ENCODE measurements at places on chromosomes 1 and 21.

DNA sequence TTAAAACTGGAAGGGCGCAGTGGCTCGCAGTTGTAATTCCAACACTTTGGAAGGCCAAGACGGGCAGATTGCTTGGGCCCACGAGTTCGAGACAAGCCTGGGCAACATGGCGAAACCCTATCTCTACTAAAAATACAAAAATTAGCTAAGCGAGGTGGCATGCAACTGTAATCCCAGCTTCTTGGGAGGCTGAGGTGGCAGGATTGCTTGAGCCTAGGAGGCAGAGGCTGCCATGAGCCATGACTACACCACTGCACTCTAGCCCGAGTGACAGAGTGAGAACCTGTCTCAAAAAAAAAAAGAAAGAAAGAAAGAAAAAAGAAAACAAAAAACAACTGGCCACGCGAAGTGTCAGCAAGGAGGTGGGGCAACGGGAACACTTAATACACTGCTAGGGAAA lies 6.3 kb downstream of the UBE2G2 start:
- DNase-seq = no peak

DNA sequence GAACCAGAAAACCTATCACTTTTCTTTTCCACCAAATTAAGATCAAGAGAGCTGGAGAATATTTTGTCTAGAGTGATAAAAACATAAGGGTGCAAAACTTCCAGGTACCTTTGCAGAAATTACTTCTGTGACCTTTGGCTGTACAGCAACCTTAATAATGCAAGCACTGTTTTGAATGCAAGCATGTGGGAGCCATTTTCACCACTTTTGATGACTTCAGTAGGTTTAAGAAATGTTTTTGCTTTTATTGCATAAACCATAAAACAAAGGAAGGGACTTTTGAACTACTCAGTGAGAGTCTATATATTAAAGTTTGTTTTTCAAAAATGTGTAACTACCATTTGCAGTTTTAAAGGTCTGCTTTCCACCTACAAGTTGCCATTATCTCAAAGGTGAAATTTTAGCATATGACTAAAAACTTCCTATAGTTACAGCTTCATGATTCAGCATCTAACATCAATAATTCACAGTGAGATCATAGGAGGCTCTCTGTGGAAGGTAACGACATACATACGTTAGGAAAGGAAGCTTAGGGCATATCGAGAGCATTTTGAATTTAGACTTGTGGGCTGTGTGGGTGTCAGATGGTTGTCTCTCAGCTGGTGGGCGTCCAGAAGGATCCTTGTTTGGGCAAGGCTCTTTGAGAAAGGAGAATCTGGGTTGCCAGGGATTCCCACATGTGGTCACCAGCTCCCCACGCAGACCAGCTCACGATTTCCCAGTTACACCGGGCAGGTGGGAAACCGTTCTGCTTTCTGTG lies 1.1 kb upstream of the GADD45A start:
- no peak for DNase-seq

DNA sequence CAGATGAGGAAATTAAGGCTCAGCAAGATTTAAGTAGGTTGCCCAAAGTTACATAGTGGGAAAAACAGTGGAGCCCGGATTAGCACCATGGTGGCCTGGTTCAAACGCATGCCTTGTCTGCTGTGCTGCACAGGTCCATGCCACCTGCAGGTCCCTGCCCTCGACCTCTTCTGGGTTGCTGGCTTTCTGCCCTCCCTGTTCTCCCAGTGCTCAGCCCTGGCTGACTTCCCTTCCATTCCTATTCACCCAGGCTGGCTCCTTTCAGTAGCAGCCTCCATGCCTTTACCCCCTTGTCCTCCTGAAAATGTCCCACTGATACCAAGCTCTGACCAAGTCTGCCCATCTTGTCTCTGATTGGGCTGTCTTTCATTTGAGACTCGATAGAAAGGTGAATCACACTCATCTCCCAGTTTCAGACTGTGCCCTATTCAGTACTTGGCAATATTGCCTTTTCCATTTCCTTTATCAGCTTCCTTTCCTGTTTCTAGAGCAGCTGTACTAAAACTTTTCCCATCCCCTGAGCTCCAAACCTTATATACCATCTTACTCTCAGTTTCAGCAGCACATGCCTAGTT lies 75.8 kb downstream of the ST3GAL3 start:
- DNase-seq = no peak

DNA sequence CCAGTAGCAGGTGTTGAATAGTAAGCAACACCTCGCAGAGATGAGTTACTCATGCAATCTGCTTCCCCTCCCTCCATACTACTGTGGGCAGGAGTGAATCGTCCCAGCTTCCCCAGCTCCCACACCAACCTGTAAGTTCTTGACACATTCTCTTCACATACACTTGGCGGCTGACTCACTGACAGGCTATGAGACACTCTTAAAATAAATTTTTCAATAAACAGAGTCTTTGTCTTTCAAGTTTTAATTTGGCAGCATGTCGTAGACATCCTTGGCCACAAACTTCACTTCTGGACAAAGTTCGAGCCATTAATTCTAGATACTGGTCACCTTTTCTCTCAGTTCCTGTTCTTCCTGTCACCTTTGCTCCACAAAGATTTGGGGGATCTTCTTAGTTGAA lies 290.7 kb downstream of the TM2D1 start:
- DNase-seq = no peak

DNA sequence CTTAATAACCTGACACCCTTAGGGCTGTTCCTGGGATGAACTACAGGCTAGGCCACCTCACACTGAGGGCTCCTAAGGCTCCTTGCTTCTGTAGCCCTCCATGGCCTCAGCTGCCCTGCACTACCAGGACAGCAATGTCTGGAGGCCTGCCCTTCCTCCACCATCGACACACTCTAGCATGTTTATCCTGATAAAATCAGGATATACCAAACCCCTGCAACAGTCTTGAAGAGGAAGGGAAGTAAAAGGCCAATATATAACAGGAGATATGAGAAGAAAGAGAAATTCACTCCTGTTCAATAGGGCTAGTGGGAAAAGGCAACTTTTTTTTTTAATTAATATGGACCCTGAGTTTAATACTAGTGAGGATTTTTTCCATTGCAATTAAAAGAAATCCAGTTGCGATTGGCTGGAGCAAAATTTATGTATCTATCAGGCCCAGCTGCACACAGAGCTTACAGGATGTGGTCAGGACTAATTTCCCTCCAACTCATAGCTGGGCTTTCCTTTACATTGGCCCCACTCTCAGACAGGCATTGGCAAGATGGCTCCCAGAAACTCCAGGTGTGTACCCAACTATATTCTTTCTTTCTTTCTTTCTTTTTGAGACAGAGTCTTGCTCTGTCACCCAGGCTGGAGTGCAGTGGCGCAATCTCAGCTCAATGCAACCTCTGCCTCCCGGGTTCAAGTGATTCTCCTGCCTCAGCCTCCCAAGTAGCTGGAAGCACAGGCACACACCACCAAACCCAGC lies 13.5 kb upstream of the ATP2B4 start:
- no peak for DNase-seq

- no peak for DNase-seq
These were observed 49.7 kb downstream of the AHDC1 start for GRCh38 chr1:27554293-27554692.

DNA sequence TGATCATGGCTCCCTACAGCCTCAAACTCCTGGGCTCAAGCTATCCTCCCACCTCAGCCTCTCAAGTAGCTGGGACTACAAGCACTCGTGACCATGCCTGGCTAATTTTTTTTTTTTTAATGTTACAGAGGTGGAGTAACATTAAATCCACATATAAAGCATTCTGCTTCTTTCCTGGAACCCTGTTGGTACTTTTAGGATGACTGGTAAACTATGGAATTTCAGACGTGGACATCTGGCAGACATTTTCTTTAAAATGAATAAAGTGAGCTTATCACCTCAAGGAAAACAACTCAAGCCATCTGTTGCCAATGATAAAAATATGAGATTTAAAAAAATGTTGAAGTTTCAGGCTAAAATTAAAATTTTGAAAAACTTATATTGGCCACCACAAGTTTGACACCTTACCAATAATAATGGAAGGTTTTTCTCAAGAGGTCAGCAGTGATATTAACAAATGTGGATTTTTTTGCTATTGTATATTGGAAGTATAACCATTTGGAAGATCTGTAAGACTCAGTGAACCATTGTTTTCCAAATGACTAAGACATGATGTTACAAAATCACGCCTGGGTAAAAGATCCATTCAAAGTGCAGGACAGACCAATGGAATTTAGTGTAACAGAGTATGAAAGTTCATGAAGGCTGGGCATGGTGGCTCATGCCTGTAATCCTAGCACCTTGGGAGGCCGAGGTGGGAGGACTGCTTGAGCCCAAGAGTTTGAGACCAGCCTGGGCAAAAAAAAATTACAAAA lies 52.7 kb upstream of the EIF4G3 start:
- peak; percentile 54 for DNase-seq
